Naive thymus-derived CD8-positive, alpha-beta T cell (primary cell): ENCODE measurements at places on chromosomes 6 and 20. TPM values are rescaled to one million over a fixed set of nuclear protein-coding genes. Genes with fewer than 3 reads are reported as not detected.

Gene ERVFRD-1
- total RNA-seq = not detected

Gene PSORS1C1
- not detected for total RNA-seq

Gene BPIFA1
- not detected for total RNA-seq

Gene PRR18
- not detected for total RNA-seq

Gene COMMD7
- 36.4 TPM for total RNA-seq

Gene SYCP2
- 6.1 TPM for total RNA-seq

Gene KIF3B
- total RNA-seq = 11.4 TPM

Gene TGIF2
- total RNA-seq = 38.4 TPM

Gene PSMG4
- 39.2 TPM for total RNA-seq

Gene TLDC2
- total RNA-seq = not detected

Gene GTF3C6
- total RNA-seq = 34.8 TPM

Gene NHLRC1
- 2.1 TPM for total RNA-seq

Gene ARFGEF3
- total RNA-seq = not detected
